ENCODE measurements at places on chromosomes 7 and 10. TPM values are rescaled to one million over a fixed set of nuclear protein-coding genes. Genes with fewer than 3 reads are reported as not detected.

SH2D4B gene
- 0.30 TPM for total RNA-seq

CASD1 gene
- total RNA-seq: 22.6 TPM

PDE6C gene
- not detected for total RNA-seq

GIMAP1 gene
- 20.5 TPM for total RNA-seq

ZPBP gene
- total RNA-seq: not detected

IQUB gene
- total RNA-seq: 0.32 TPM

CALHM1 gene
- total RNA-seq: not detected

VAX1 gene
- not detected for total RNA-seq

C7orf57 gene
- total RNA-seq: under 0.01 TPM

PNLIPRP3 gene
- not detected for total RNA-seq

INMT gene
- 0.15 TPM for total RNA-seq

NAT16 gene
- total RNA-seq: not detected

PIK3CG gene
- 6.7 TPM for total RNA-seq

MUC12 gene
- total RNA-seq: not detected

GNAT3 gene
- not detected for total RNA-seq
